Psoas muscle (tissue), 8 donors: ENCODE measurements at places on chromosomes 2 and 18. TPM values are rescaled to one million over a fixed set of nuclear protein-coding genes. Genes with fewer than 3 reads are reported as not detected.
A peak's percentile ranks its signal among the peaks of the same experiment; 100 is the strongest.

DNA sequence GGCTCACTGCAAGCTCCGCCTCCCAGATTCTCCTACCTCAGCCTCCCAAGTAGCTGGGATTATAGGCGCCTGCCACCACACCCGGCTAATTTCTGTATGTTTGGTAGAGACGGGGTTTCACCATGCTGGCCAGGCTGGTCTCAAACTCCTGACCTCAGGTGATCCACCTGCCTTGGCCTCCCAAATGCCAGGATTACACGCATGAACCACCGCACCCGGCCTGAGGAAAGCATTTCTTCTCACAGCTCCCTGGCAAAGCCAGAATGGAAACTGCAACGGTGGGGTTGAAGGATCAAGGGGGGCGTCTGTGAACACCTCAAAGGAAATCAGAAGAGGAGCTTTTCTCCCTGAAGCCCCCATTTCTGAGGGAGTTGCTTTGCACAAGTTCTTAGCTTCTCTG, 11.2 kb upstream of the TEX51 start:
- no peak for DNase-seq

GRCh38 chr18:4750393-4751346, 295.6 kb upstream of the DLGAP1 start:
- no peak for DNase-seq

DNA sequence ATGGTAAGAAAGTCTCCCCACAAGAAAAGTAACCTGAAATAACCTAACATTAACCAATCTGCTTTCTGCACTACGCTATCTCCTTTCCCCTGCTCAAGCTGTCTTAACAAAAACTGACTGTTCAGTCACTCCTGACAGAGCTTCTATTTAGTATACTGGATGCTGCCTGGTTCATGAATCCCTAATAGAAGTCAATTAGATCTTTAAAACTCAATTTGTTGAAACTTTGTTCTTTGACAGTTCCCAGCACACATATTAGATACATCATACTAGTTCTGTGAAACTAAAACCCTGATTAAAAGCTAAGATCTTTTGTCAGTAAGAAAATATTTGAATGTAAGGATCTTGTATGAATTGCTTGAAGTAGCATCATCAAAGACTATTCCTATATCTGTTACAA, 287.4 kb downstream of the RBM43 start:
- DNase-seq: no peak

GRCh38 chr18:7104649-7105048, 12.9 kb downstream of the LAMA1 start:
- no peak for DNase-seq

DNA sequence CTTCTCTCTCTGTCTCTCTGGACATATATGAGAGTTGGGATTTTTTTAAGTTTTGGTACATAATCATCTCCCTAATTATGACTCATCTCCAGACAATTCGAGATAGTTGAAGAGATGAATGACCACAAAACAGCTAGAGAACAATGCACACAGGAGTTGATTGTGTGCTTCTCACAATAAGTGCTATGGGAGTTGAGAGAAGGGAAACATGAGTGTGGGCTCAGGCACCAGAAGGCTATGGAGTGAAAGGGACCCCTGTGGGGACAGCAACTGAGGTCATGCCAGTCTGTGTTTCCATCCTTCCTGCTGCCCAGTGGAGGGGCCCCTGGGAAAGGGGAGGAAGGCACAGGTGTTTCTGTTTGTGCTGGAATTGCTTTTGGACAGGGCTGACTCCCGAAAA, 6.5 kb upstream of the YWHAQ start:
- no peak for DNase-seq

DNA sequence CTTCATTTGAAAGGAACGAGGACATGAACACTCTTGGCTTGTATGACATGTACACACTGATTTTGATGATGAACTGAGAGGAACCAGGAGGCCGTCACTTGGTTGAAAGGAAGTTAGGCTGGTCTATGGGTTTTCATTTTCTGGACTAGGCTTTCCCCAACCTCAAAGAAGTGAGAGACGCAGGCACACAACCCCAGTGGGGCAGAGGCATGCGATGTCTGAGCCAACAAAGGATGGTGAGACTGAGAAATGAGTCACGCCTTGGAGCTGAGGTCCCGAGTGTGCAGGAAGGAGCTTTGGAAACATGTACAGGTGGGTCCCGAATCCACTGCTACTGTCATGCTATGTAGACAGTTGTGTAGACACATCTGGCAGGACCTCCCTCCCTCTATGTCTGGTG, 24.1 kb downstream of the SIGLEC15 start:
- no peak for DNase-seq

- peak; percentile 57 for DNase-seq
Observed at GRCh38 chr2:240443891-240444301, 8.4 kb downstream of the GPC1 start.

GRCh38 chr2:3343012-3343411, 34.6 kb downstream of the EIPR1 start:
- no peak for DNase-seq

DNA sequence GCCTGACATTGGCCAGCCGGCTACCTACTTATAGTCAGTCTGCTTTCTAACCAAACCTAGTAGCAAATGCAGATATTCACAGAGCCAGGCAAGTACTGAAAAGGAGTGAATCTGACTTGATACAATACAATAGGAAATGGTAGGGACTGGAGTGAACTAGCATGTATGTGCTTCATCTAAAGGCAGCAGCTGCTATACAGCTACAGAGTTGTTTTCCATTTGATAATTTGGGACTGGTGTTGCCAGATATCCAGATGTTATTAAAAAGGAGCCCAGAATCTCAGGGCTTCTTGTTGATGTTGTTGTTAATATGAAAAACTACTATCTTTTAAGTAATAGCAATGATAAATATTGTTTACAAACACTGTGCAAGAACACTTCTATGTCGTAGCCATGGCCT, 159.4 kb downstream of the BABAM2 start:
- no peak for DNase-seq

GRCh38 chr2:36770542-36771287, 74.2 kb downstream of the VIT start:
- no peak for DNase-seq

- DNase-seq: no peak
Observed at GRCh38 chr2:203543898-203544328, 8.8 kb upstream of the RAPH1 start.

GRCh38 chr2:116810645-116811044, 1003.8 kb upstream of the DDX18 start:
- DNase-seq: no peak

GRCh38 chr2:31312898-31313297, 78.9 kb downstream of the EHD3 start:
- DNase-seq: no peak

DNA sequence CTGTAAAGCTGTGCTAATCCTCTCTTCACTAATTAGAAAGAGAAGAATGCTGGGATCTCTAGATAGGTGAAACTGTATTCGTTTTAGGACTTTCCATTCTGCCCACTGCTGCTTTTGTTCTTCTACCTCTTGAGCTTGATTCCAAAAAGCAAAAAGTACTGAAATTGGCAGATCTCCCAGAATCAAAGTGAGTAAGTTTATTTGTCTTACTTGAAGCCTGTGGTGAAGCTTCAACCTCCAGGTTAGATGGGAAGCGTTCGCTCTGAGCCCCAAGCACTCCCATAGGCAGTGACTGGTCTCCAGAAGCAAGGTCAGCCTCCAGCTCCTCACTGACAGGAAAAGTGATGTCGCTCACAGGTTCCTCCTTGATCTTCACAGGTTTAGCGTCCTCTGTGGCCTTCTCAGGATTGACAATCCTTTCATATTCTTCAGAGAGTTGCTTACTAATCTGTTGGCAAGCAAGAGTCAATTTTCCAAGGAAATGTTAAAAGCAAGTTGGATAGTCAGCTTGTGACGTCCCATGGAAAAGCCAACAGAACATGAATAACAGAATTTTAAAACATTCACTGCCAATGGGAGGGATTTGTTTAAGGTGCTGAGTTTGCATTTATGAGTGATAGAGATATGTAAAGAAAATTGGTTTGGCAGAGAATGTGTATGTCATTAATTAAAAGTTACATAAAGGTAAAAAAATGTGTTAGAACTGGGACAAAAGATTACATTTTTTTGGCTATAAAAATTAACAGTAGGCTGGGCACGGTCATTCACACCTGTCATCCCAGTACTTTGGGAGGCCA, 8.1 kb downstream of the SUPT7L start:
- DNase-seq: no peak

DNA sequence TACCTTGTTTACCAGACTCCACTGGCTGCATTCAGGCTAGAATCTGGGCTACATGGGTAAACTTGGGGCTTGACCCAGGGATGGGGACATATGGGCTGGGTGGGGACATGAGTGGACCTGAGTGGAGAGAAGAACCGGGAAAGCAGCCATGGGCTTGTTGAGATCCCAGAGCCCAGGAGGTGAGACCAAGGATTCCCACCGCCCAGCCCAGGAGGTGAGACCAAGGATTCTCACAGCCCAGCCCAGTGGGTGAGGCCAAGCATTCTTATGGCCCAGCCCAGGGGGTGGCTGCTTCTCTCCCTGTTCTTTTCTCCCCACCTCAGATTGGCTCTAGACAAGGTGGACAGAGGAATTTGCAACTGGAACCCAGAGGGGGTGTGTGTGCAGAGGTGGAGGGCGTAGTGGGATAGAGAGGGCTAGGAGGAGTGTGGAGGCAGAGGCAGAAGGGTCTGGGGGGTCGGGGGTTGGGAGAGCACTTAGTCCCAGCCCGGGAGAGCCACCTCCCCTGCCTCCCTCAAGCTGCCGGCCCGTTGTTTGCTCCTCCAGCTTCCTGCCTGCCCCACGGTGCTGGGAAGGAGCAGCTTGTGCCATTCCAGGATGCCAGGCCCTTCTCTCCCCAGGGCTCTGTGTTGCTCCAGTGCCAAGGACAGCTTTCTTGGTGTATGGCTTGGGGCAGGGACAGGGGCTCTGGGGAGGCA, 25.6 kb downstream of the GLI2 start:
- no peak for DNase-seq

GRCh38 chr2:43270930-43271615, 44.7 kb upstream of the ZFP36L2 start:
- no peak for DNase-seq

DNA sequence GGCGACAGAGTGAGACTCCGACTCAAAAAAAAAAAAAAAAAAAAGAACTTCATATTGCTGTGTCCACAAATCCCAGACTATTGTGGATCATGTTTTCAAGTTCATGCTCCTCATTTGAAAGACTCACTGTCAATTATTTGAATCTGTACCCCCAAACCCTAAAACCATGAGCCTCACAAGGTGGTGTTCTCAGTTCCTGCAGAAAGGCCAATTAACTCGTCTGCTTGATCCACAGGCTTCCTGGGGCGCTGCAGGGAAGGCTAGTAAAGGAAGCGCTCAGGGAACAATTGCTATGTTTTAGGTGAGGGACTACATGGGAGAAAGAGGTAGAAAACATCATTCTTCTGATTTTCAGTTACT, 396.8 kb upstream of the NETO1 start:
- DNase-seq: no peak

DNA sequence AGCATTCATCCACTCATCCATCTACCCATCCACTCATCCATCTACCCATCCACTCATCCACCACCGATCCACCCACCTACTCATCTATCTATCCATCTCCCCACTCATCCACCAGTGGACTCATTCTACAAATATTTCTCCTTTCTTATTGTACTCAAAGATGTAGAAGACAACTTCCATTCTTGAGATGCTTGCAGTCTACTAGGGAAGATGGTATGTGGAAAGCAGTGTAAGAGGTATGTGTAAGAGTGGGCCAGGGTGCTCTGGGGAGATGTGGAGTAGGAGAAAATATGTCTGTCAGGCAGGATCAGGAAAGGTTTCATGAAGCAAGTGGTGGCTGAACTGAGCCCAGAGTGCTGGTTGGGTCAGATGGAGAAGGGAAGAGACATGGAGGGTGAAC, 150.8 kb downstream of the CELF4 start:
- DNase-seq: no peak

DNA sequence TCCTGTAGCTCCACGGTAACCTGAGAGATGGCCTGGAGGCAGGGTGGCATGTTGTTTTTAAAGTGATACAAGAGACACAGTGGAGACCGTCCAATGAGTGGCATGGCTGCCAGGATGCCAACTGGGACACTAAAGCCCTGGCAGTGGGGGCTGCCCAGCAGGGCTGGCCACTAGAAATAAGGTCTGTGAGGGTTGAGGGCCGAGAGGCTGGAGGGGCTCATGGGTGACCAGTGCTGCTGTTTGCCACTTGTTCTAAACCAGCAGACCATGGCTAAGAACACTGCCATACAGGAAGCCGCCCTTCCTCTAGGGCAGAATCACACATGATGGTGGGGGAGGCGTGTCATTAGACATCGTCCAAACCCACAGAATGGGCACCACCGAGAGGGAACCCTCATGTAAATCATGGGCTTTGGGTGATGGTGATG, 71.9 kb downstream of the ALPK2 start:
- DNase-seq: peak; percentile 92

DNA sequence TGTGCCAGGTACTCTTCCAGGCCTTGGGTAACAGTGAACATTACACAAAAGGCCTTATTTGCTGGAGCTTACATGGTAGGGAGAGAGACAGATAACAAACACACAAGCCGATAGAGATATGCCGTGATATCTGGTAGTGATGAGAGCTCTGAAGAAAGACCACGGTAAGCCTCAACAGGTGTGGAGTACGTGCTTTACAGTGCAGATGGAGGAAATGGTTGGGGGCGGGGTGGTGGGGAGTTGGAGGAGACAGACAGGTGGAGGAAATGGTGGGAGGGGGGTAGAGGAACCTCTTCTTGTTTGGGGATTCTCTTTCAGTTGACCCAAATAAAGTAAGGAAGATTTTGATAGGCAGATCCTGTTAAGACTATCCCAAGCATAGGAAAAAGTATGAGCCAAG, 141.1 kb upstream of the ALPP start:
- no peak for DNase-seq

- peak; percentile 55 for DNase-seq
Observed at GRCh38 chr2:184598316-184599053, at the start of gene ZNF804A. Gene ZNF804A, plus strand, starts transcription at chr2:184598529. Its CDS starts 431 bp downstream, at chr2:184598960.

GRCh38 chr2:2719015-2719414, 387.9 kb upstream of the MYT1L start:
- no peak for DNase-seq

DNA sequence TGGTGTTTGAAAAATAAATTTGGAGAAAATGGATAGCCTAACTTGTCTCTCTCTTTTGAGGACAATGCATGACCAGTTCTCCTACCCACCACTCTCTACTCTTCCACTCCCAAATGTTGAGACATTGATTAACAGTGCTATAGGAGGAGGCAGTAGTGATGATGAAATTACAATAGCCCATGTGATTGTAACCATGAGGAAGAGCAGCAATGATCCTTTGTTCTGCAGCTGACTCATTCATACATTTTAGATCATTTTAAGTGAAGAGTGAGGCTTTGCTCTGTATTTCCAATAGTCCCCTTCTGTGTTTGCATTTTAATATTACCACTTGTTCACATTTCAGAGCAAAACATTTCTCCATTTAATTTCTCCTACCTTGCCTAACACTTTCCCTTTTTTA, 592.3 kb downstream of the THSD7B start:
- DNase-seq: no peak

Gene CD302
- total RNA-seq: 4.6 TPM

Gene SLC9A2
- 7.1 TPM for total RNA-seq

Gene REG3A
- total RNA-seq: not detected

Gene PLCD4
- 47.9 TPM for total RNA-seq

Gene VWC2L
- not detected for total RNA-seq

Gene ATRAID
- total RNA-seq: 95.5 TPM

Gene RTP5
- not detected for total RNA-seq

Gene DHX57
- 15.3 TPM for total RNA-seq

Gene GKN1
- total RNA-seq: not detected

Gene GALNT14
- not detected for total RNA-seq

Gene SERPINB13
- total RNA-seq: not detected

Gene DSG4
- not detected for total RNA-seq

Gene TRIP12
- total RNA-seq: 265 TPM

Gene ZAP70
- total RNA-seq: 0.48 TPM
